ENCODE measurements at places on chromosomes 3 and 15.

DNA sequence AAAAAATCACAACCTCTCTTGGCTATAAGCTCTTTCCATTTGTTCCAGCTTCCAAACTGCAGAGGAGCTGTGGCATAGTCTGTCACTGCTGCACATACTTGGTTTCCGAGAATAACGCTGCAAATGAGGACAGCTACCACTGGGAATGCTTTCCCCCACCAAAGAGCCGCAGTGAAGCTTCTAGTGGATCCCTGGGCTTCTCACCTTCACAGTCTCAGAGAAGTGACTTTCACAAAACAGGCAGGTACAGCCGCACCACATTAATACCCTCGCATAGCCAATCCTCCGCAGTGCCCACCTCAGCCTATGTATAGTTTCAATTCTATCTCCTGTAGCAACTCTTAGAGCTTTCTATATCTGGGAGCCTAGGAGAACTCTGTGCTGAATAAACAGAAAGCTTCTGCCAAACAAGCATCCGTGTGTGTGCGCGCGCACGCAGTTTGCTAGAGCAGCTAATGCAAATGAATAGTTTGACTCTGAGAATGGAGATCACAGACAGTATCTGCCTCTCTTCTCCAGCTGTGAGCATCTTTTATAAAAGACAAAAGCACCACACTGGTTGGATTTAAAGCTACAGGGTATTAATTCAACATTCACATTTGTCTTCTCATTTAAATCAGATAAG, 81.9 kb upstream of the PLXND1 start:
- peak; percentile 30 for DNase-seq

DNA sequence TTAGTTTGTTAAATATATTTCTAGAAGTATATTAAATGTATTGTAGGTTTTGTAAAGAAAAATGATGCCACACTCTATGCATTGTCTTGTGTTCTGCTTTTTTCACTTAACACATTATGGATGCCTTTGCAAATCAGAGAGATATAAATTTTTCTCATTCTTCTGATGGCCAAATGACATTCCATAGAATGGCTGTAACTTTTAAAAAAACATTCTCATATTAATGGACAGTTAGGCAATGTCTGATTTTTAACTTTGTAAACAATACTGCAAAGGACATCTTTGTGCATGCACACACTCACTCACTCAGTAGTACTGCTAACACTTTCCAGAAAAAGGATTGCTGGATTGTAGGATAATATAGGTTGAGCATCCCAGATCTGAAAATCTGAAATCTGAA, 195.9 kb downstream of the ITPR1 start:
- no peak for DNase-seq

GRCh38 chr3:138457863-138458735, 23.7 kb downstream of the ESYT3 start:
- no peak for DNase-seq

DNA sequence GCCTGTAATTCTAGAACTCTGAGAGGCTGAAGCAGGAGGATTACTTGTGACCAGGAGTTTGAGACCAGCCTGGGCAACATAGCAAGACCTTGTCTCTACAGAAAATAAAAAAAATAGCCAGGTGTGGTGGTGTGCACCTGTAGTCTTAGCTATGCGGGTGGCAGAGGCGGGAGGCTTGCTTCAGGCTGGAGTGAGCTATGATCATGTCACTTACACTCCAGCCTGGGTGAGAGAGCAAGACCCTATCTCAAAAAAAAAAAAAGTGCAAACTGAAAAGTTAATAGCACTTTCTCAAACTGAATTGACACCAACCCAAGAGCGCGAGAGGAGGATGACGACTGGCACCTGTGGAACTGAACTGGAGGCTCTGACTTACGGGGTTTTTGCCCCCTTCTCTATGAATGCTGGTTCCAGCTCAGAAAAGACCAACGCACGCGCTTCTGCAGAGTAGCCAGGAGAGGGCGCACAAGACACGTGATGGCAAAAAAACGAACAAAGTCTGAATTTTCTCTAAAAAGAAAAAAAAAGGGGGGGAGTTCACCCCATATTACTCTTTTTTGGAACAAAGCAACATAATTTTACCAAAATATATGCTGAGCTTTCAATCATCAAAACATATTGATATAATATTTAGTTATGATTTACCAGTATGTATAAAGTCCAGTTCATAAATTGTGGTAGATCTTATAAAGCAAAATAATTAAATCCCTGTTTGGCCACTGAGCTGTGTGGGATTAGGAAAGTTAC, 23.7 kb downstream of the CFAP92 start:
- peak; percentile 36 for DNase-seq

DNA sequence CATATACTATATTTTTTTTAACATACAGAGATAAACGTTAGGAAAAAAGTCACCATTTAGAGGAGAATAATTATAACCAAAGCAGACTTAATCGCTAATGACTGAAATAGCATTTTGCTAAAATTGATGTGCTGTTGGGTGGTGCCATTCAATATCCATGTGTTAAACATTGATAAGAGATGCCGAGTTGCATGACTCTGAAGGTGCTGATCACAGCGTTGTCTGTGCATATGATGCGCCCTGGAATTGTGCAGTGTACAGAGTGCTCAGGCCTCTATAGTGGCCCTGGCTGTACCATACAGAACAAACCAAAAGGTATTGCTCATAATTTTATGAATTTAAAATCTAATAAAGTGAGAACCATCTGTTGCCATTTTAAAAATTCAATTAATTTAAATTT, 168.3 kb downstream of the MEIS2 start:
- DNase-seq = no peak

- peak; percentile 50 for DNase-seq
Observed at GRCh38 chr3:141308588-141309218, 59.6 kb upstream of the ZBTB38 start.

DNA sequence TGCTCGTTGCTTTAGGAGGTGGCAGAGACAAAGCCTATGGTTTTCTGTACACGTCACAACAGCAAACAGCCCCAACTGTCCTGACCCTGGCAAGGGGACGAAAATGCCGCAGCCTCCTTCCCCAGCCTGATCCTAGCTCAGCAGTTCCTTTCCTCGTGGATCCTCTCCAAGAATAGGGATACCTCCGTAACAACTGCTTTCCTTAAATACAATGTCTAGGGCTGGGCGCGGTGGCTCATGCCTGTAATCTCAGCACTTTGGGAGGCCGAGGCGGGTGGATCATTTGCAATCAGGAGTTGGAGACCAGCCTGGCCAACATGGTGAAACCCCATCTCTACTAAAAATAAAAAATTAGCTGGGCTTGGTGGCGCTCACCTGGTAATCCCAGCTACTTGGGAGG, 17.0 kb downstream of the MAP6D1 start:
- DNase-seq = no peak

- no peak for DNase-seq
Observed at GRCh38 chr15:90750186-90750585, 33.0 kb downstream of the BLM start.

GRCh38 chr15:75307778-75308390, 25.2 kb downstream of the GOLGA6D start:
- peak; percentile 3 for DNase-seq

GRCh38 chr15:71226536-71227455, 111.5 kb downstream of the THSD4 start:
- peak; percentile 67 for DNase-seq

DNA sequence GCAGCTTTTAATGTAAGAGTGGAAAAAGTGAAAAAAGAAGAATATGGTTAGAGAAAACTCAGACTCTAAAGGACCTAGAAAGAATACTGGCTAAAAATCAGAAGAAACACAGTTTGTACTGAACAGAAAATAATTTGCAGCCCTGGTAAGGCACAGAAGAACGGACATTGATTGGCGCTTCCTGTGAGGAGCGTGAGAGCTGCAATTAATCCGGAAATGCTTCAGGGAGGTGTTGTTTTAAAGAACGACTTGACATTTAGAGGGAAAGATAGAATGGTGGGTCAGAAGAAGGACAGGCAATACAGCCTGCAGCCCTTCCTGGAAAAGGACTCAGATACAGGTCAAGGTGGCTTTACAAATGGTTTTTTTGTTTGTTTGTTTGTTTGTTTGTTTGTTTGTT, 151.3 kb upstream of the TSC22D2 start:
- no peak for DNase-seq

- peak; percentile 10 for DNase-seq
Observed at GRCh38 chr3:169886671-169887070, 16.9 kb upstream of the LRRC31 start.

GRCh38 chr15:83062768-83063180, 4.3 kb downstream of the BTBD1 start:
- DNase-seq = no peak

- no peak for DNase-seq
Observed at GRCh38 chr15:38130205-38130567, 122.5 kb upstream of the SPRED1 start.

GRCh38 chr3:13013566-13013965, 59.7 kb downstream of the IQSEC1 start:
- DNase-seq = no peak

GRCh38 chr3:147699175-147699838, 290.1 kb downstream of the ZIC1 start:
- peak; percentile 82 for DNase-seq

- no peak for DNase-seq
Observed at GRCh38 chr3:11698326-11699082, 54.8 kb upstream of the VGLL4 start.
